ENCODE measurements at places on chromosomes 3 and 15.

DNA sequence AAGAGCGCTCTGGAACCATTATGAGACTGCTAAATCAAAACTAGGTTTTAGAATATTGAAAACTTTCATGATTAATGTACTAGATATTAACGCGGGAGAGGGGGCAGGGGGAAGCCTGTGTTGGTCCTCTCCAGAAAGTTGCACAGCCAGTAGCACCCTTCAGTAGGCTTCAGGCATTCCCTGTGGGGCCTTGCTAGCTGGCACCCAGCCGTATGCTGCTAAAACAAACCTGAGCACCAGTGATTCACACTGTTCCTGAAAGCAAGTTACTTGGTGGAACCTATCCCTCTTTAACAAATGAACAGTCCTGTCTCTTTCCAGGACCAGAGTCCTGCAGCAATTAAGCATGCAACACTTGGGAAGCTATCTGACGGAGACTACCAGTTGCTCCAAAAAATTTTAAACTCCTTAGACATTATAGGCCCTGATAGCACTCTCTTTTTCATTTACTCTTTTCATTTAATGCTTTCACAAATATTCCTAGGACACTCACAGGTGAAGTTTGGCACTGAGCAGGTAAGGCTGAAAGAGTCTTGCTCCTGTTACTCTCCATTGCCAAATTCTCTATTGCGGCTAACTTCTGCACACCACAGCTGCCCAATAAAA, 1.2 kb upstream of the ATRIP start:
- no peak for DNase-seq

DNA sequence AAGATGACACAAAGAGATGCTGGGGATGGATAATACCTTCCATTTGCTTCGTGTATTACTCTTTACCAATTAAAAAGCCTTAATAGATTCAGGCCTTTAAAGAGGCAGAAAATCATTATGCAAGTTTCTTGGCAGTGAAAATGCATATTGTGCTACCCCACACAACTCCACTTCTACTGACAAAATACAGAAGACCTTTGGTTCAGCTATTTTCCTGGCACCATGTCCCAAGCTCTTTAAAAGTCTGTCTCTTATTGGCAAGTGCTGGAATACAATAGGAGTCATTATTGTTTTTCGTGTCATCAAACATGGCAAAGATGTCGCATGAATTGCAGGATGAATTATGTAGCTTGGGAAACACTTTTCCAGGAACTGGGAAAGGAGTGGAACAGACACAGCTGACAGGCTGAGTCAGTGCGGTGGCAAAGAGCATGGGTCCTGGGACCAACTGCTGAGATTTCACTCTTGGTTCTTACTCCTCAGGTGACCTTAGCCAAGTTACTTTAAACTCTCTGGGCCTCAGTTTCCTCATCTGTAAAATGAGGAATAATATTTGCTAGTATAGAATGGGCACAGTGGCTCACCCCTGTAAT, 5.5 kb upstream of the TSPAN3 start:
- DNase-seq, result no peak

- DNase-seq, result peak; percentile 30
Measured at GRCh38 chr15:50353251-50353974, 1.6 kb downstream of the GABPB1 start.

GRCh38 chr3:52364322-52365035, 48.4 kb downstream of the DNAH1 start:
- DNase-seq, result no peak

DNA sequence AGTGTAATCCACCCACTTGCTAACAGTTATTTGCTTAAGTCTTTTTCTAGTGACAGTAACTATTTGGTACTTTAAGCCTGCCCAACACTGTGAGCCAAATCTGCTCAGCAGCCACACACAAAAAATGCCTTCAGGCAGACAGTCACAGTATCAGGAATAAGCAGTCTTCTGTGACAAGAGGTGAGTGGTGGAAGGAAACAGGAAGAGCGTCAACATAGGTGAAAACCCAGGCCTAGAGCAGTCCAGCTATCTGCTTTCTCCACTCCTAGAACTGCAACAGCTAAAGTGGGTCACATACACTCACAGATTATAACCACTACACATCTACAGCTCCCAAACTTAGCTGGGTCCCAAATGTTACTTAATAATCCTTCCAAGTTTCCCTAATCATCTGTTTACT, 213.7 kb downstream of the ZBTB20 start:
- no peak for DNase-seq

GRCh38 chr15:48402427-48403177, 71.4 kb downstream of the DUT start:
- peak; percentile 42 for DNase-seq

DNA sequence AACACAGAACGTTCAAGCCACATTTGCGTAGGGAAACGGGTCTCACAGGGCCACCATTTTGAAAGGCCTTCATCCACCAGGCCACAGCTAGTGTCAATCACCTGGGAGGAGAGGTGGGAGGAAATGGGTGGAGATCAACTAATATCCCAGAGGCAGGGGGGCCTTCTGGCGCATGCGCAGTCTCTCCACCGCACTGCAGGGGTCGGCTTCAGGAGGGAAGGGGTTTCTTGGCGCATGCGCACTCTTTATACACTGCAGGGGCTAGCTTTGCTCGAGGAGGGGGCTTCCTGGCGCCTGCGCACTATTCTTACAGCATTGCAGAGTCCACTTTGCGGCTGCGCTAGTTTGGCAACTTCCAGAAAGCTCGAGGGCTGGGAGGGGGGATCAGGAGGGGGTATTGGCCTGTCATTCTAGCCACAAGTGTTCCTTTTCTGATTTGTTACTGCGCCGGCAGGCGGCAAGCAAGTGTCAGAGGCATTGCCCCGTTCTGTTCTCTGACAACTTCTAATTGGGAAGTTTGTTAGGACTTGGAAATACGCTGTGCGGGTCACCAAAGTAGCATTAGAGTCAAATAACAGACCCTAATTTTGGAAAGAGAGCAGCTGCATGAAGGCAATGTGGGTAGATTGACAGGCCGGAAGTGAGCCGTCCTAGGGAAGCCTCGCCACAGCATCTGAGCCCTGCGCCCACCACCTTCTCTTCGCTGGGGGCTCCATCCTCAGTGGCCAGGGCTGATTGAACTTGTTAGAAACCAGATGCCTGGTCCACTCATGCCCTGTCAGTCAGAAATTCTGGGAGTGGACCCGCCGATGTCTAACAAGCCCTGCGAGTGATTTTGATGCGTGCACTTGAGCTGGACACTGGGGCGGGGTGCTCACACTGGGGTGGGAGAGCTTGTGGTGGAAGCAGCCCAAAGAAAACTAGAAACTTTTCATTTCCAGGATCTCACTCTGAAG, 173.5 kb upstream of the NDN start:
- no peak for DNase-seq

DNA sequence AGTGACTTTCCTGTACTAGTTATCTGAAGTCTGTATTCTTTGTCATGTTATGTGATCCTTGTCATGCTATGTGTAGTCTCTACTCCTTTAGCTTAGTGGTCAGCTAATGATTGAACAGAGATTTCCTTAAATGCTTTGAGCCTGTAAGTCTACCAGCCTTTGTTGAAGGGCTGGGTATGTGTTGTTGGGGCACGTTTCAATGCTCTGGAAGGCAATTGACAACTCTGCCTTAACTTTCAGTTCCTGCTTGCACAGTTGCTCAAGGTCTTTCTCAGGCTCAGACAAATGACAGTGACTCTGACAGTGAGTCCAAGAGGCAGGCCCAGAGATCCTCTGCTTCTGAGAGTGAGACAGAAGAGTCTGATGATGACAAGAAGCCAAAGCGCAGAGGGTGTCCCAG, 89.3 kb downstream of the CHD2 start:
- DNase-seq, result no peak

Data from GM06990 (cell line).